ENCODE measurements at places on chromosomes 4 and X.
A peak's percentile ranks its signal among the peaks of the same experiment; 100 is the strongest.

DNA sequence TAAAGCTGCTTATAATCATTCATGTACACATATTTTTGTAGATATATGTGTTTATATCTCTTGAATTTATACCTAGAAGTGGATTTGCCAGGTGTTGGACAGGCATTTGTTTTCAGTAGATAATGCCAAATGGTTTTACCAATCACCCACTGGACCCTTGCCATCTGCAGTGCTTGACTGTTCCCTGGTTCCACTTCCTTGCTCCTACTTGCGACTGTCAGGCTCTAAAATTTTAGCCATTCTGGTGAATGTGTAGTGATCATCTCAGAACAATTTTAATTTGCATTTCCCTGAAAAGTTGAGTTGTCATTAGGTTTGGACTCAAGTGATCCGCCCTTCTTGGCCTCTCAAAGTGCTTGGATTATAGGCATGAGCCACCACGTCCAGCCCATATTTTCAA, 122.4 kb upstream of the SLC34A2 start:
- DNase-seq = no peak

GRCh38 chr4:80069837-80070731, 2.9 kb downstream of the ANTXR2 start:
- DNase-seq = peak; percentile 67

DNA sequence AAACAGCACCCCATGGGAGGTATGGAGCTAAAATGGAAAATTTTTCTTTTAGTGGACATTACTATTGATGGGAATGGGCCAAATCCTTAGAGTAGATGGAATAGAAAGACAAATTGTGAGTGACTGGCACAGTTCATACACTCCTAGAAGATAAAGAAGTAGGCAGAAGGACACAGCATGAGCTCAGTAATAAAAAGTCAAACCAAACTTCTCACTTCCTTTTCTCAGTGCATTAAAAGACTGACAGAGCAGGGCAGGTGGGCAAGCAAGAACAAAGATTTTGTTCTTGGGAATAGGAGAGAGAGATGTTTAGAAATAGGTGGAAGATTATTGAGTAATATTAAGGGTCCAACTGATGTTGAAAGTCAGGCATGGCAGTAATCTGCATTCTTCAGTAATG, 132.5 kb downstream of the ATP10D start:
- DNase-seq = no peak

DNA sequence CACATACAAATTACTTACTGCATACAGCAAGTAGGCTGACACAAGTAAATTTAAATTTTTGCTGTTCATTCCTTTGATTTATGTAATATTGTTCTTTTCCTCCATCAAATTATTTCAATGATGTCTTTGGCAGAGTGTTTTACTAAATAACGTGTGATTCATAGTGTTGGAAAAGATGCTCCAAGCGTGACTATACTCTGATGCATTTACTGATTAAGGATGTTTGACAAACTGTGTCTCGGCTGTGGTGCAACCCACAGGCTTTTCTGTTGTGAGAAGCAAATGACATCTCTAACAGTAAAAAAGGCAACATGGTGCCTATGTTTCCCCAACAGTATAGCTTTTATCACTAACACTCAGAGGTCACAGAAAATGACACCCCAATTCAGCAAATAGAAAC, 540.9 kb downstream of the PPP4R3C start:
- DNase-seq = peak; percentile 7

DNA sequence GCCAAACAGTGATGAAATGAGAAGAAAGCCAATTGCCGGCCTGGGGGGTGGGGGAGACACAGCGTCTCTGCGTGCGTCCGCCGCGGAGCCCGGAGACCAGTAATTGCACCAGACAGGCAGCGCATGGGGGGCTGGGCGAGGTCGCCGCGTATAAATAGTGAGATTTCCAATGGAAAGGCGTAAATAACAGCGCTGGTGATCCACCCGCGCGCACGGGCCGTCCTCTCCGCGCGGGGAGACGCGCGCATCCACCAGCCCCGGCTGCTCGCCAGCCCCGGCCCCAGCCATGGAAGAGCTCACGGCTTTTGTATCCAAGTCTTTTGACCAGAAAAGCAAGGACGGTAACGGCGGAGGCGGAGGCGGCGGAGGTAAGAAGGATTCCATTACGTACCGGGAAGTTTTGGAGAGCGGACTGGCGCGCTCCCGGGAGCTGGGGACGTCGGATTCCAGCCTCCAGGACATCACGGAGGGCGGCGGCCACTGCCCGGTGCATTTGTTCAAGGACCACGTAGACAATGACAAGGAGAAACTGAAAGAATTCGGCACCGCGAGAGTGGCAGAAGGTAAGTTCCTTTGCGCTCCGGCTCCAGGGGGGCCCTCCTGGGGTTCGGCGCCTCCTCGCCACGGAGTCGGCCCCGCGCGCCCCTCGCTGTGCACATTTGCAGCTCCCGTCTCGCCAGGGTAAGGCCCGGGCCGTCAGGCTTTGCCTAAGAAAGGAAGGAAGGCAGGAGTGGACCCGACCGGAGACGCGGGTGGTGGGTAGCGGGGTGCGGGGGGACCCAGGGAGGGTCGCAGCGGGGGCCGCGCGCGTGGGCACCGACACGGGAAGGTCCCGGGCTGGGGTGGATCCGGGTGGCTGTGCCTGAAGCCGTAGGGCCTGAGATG, at the start of gene SHOX:
Gene SHOX, plus strand, starts transcription at position 180 of the 885 bp plus-strand sequence. Its CDS starts 107 bp downstream, at position 287.
- no peak for DNase-seq

- no peak for DNase-seq
Observed at GRCh38 chr4:180028682-180029081, 2214.5 kb upstream of the TENM3 start.

DNA sequence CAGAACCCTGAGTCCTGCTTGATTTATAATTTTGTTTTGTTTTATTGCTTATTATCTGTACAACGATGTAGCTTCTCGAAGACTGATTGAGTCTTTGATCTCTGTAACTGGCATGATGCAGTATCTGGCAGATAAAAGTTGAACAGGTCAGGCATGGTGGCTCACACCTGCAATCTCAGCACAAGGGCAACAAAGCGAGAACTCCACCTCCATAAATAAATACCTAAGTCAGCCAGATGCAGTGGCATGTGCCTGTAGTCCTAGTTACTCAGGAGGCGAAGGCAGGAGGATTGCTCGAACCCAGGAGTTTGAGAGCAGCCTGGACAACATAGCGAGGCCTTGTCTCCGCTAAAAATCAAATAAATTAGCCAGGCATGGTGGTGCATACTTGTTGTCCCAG, 15.7 kb upstream of the WDR19 start:
- DNase-seq = no peak

- no peak for DNase-seq
Observed at GRCh38 chrX:101079736-101080270, 1.1 kb downstream of the TMEM35A start.

DNA sequence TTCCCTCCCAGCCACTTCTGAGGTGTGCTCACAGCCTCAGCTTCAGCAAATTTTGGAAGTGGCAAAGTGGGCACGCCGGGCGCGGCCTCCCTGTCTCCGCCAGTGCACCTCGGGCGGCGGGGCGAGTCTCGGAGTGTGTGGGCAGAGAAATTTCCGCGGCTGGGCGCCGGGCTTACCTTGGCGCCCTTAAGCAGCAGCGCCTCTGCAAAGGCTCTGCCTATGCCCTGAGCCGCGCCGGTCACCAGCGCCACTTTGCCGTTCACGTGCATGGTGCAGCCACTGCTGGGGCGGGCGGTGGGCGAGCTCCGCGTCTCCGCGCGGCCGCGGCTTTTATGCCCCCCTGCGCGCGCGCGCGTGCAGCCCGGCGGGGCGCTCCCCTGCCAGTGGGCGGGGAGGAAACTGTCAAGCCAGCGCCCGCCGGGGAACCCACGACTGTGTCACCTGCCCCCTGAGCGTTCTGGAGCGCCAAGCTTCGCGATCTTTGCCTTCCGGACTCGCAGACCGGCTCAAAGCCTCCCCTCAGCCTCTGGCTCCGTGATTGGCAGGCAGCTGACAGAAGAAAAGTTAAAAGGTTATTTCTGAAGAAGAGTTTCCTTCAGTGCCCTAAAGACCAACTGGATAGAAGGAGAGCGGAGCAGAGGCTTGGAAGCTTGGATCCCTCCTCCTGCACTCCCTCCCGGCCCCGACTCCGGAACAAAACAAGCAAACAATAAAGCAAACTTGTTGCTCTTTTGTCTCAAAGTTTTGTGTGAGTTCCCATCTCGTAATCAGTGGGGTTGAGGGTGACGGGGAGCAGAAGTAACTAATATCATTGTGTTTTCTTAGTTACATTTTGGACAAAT, at the start of gene HPGD:
Gene HPGD, minus strand, starts transcription at position 306 of the 842 bp plus-strand sequence. Its CDS starts 37 bp downstream, at position 269.
- DNase-seq = no peak

- DNase-seq = no peak
Observed at GRCh38 chrX:71214604-71215337, 8.3 kb upstream of the GJB1 start.

GRCh38 chr4:120215350-120215749, 148.7 kb upstream of the MAD2L1 start:
- DNase-seq = no peak

Data from fibroblast of mammary gland (primary cell).